ENCODE measurements at places on chromosomes 1 and 21. TPM values are rescaled to one million over a fixed set of nuclear protein-coding genes. Genes with fewer than 3 reads are reported as not detected.

DNA sequence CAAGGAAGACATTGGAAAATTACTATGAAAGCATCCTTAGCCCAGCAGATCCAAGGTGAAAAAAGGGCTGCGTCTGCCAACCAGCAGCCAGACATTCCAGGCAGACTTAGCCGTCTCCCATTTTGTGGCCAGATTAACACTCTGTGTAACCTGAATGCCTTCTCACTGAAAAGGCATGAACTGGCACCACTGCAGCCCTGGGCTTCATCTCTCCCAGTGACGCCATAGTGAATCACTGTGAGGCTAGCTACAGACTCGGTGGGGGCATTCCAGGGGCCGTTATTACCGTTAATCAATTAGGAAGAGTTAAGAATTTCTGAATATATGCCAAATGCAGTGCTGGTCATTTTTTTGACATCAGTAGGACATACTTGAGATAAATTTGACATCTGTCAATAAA lies 627.4 kb downstream of the LMO4 start:
- no peaks in the 10 kb centered on the region for H3K4me1 ChIP-seq
- no peak for DNase-seq

- H3K27ac ChIP-seq: peak overlapping the region; percentile 54
- DNase-seq: peak; percentile 42
- H3K4me3 ChIP-seq: peak overlapping the region; percentile 75
- no peaks in the 10 kb centered on the region for H3K36me3 ChIP-seq
These were observed 663 bp downstream of the ATP13A2 start for GRCh38 chr1:17011092-17011438.

AMY1B gene
- total RNA-seq: not detected

DNA sequence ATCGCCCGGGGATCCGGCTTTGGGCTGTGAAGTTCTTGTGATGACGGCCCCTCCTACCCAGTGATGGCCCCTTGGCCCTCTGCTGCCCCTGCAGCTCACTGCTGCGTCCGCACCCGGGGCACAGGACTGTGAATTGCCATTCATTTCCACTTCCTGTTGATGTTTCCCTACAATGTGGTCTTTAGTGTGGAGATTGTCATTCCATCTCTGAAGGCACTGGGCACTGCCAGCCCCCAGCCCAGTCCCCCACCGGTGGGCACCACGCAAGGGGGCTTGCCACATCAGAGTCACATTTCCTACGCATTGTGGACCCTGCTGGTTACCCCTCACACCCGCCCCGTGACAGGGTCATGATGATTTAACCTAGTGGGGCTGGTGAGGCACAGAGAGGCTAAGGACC lies 2.5 kb upstream of the MX2 start:
- no peaks in the 10 kb centered on the region for H3K36me3 ChIP-seq
- no peaks in the 10 kb centered on the region for H3K27me3 ChIP-seq
- H3K4me1 ChIP-seq: peaks cover 26% of the 10 kb centered on the region
- no peak for DNase-seq
- no peak overlapping the region for H3K27ac ChIP-seq

DNA sequence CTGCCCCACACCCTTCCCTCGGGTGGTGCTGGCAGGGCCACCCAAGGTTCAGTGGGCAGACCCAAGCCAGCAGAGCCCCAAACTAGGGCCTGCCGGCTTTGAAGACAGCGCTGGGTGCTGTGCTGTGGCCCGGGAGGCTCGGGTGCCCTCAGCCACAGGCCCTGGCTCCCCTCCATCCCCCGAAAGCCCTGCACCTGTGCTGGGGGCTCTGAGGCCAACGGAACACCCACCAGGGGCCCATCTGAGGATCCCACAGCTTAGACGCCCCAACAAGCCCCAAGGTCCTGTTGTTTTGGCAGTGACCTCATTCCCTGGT lies 8.6 kb downstream of the ITGB2 start:
- H3K4me1 ChIP-seq: peaks cover 95% of the 10 kb centered on the region
- H3K27me3 ChIP-seq: no peaks in the 10 kb centered on the region
- DNase-seq: no peak
- peak overlapping the region; percentile 47 for H3K4me3 ChIP-seq
- peak overlapping the region; percentile 53 for H3K27ac ChIP-seq

GRCh38 chr21:17432732-17433057 lies 80.1 kb upstream of the CXADR start:
- H3K4me1 ChIP-seq: no peaks in the 10 kb centered on the region
- no peak overlapping the region for H3K27ac ChIP-seq
- H3K36me3 ChIP-seq: no peaks in the 10 kb centered on the region

- no peak overlapping the region for H3K27ac ChIP-seq
- H3K4me3 ChIP-seq: no peak overlapping the region
- DNase-seq: no peak
- H3K4me1 ChIP-seq: no peaks in the 10 kb centered on the region
- H3K36me3 ChIP-seq: no peaks in the 10 kb centered on the region
These were observed 8.5 kb downstream of the CENPS start for GRCh38 chr1:10438677-10439163.

DNA sequence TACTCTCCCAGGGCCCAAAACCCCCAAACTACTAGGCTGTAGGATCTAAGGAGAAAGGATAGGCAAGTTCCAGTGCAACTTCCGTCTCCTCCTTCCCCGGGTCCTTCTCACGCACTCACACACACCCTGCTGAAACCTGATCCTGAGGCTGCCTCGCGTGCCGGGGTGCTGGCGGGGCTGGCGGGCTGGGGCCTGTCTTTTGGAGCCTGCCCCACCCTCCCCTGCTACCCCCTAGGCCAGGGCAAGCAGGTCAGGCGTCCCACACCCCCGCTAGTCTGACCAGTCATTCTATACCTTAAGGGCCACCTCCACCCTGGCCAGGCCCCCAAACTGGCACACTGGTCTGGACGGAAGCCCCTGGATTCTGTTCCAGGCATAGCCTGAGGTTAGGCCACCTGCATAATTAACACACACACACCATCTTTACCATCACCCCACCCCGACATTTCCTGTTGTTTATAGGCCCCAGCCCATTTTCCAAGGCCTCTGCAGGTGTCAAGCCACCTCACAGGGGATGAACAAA lies 48.3 kb upstream of the ARTN start:
- H3K4me3 ChIP-seq: no peak overlapping the region
- no peak overlapping the region for H3K27ac ChIP-seq
- no peaks in the 10 kb centered on the region for H3K4me1 ChIP-seq
- DNase-seq: no peak

RBP7 gene
- not detected for total RNA-seq

DNA sequence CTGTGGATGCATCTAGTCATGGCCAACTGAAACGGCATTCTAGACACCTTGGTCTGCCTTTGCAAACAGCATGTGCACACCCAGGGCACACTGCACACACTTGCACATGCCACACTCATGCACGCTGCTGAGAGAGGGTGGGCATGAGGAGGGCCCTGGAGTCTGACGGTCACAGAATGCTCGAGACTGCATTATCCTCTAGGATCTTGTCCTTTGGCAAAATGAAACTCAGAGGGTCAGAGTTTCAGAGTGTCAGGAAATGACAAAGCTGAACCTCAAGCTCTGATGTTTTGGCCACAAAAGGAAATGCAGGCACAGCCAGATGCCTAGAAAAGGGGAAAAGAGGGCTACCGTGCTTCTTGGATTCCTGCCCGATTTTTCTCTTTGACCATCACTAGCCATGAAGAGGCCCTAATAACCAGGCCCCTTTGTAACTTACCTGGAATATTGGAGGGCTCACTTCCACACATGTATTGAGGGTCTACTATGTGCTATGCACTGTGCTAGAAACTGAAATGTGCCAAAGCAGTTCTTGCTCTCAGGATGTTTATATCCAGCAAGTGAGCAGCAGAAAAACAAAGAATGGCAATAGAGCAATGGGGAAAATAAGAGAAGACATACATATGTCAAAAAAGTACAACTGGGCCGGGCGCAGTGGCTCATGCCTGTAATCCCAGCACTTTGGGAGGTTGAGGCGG lies 65.4 kb downstream of the TOMM20 start:
- no peak overlapping the region for H3K27ac ChIP-seq
- no peak for DNase-seq
- no peak overlapping the region for H3K4me3 ChIP-seq
- no peaks in the 10 kb centered on the region for H3K36me3 ChIP-seq
- H3K4me1 ChIP-seq: peaks cover 10% of the 10 kb centered on the region
